SK-N-SH (cell line): ENCODE measurements at places on chromosomes 5 and 9. TPM values are rescaled to one million over a fixed set of nuclear protein-coding genes. Genes with fewer than 3 reads are reported as not detected.

Gene HTR4
- not detected in 2 replicates for polyA plus RNA-seq

Gene PDCD1LG2
- 11.1 and 19.4 TPM in 2 replicates for polyA plus RNA-seq

Gene SERF1A
- 4.2 and 4.3 TPM in 2 replicates for polyA plus RNA-seq

Gene CA9
- polyA plus RNA-seq, result 0.99 and 1.4 TPM in 2 replicates

Gene MYMK
- not detected in 2 replicates for polyA plus RNA-seq

Gene OLFM1
- polyA plus RNA-seq, result 13.3 and 15.9 TPM in 2 replicates

Gene APBA1
- polyA plus RNA-seq, result 2.8 and 3.1 TPM in 2 replicates

DNA sequence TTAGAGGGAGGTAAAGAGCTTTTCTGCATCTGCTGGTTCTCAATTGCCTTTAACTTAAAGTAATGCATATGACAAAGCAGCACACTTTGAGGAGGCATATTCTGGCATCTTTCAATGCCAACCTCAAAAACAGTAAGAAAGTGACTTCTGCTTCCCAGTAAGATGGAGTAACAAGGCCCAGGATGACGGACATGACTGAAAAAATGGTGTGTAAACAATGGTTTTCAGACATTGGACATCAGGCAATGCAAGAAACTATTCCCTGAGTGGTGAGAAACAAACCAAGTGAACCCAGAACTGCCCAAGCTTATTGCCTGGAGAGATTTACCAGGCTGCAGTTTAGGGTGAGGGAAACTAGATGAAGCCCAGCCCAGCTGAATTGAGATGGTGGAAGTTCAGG is 39.8 kb upstream of the TTC39B start:
- no peak for DNase-seq
- no peak overlapping the region for H3K27ac ChIP-seq
- H3K4me3 ChIP-seq, result no peak overlapping the region
- H3K27me3 ChIP-seq, result no peaks in the 10 kb centered on the region; the same call in 1 of the 2 replicates

DNA sequence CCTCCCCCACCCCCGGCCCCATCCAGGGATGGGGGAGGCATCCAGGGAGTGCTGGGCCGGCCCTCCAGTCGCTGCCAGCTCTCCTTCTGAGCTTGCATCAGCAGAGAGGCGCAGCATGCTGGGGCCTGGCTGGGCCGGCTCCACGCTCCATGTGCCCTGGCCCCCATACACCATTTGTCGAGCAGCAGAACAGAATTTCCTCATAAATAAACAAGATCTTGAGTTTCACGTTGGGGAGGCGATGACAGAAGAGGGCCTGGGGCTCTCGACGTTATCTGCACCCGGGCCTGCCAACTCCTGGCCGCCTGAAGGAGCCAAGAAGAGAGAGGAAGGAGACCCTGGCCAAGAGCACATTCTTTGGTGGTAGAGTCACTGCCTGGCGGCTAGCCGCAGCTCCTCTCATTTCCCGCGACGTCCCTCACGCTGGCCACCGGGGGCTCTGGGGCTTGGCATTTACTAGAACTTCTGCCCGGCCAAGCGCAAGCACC is 177.0 kb downstream of the FGF18 start:
- no peak overlapping the region for H3K27ac ChIP-seq
- no peaks in the 10 kb centered on the region; the same call in 1 of the 2 replicates for H3K27me3 ChIP-seq
- DNase-seq, result no peak
- no peaks in the 10 kb centered on the region for H3K36me3 ChIP-seq
- no peaks in the 10 kb centered on the region for H3K4me1 ChIP-seq

GRCh38 chr5:134142052-134142451 is 27.6 kb downstream of the TCF7 start:
- peaks cover 11% of the 10 kb centered on the region for H3K4me1 ChIP-seq
- H3K27me3 ChIP-seq, result no peaks in the 10 kb centered on the region
- no peak overlapping the region for H3K27ac ChIP-seq
- no peak overlapping the region for H3K4me3 ChIP-seq
- peaks cover 76% of the 10 kb centered on the region for H3K36me3 ChIP-seq
- no peak for DNase-seq

GRCh38 chr9:99433095-99433494 is 211.0 kb downstream of the SEC61B start:
- no peaks in the 10 kb centered on the region for H3K27me3 ChIP-seq
- H3K36me3 ChIP-seq, result no peaks in the 10 kb centered on the region
- H3K4me3 ChIP-seq, result no peak overlapping the region
- H3K27ac ChIP-seq, result peak overlapping the region; percentile 84
- H3K4me1 ChIP-seq, result peaks cover 10% of the 10 kb centered on the region

DNA sequence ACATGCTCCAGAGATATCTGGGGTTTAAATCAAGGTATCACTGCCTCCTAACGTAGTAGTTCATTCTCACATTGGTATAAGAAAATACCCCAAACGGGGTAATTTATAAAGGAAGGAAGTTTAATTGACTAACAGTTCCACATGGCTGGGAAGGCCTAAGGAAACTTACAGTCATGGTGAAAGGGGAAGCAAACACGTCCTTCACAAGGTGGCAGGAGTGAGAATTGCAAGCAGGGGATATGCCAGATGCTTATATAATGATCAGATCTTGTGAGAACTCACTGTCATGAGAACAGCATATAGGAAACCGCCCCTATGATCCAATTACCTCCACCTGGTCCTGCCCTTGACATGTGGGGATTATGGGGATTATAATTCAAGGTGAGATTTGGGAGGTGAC is 1280.2 kb upstream of the C9orf72 start:
- no peak overlapping the region for H3K27ac ChIP-seq
- no peak for DNase-seq
- no peak overlapping the region for H3K4me3 ChIP-seq
- no peaks in the 10 kb centered on the region for H3K27me3 ChIP-seq

DNA sequence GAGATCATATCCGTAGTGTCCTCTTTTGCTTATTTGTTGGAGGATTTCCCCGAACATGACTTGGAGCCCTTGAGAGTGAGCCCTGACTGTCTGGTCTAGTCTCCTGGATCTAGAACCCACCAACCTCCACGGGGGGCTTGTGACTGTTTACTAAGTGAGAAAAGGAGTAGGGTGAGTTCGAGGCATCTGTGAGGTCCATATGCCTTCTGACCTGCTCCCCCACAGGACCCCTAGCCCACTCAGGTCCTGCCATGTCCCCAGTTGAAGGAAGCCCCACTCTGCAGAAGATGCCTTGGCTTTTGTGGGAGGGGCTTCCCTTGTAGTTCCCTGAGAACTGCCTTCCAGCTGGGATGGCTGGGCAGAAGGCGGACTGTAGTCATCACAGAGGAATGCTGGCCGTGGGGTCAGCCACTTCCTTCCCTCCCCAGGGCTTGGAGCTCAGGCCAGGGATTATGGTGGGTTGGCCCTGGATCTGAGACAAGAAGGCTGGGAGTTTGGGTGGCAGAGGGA is 7.0 kb upstream of the IRF1 start:
- peak overlapping the region; percentile 96 for H3K27ac ChIP-seq
- H3K27me3 ChIP-seq, result no peaks in the 10 kb centered on the region
- peak overlapping the region; percentile 69 for H3K4me3 ChIP-seq
- H3K36me3 ChIP-seq, result no peaks in the 10 kb centered on the region
- DNase-seq, result peak; percentile 31

- no peak overlapping the region for H3K4me3 ChIP-seq
- peak overlapping the region; percentile 92 for H3K27ac ChIP-seq
- H3K27me3 ChIP-seq, result no peaks in the 10 kb centered on the region
Measured at GRCh38 chr5:157562111-157562581, 13.4 kb downstream of the ADAM19 start.

GRCh38 chr9:126295516-126295915 is 31.1 kb upstream of the MVB12B start:
- H3K27ac ChIP-seq, result no peak overlapping the region
- no peaks in the 10 kb centered on the region; the same call in 1 of the 2 replicates for H3K4me1 ChIP-seq
- H3K27me3 ChIP-seq, result 0 out of 2 replicates have a peak, but pooled peaks cover 4% of the 10 kb centered on the region
- no peaks in the 10 kb centered on the region for H3K36me3 ChIP-seq
- H3K4me3 ChIP-seq, result no peak overlapping the region
- DNase-seq, result no peak

GRCh38 chr5:863244-863805 is 12.5 kb upstream of the ZDHHC11 start:
- no peak overlapping the region for H3K4me3 ChIP-seq
- H3K4me1 ChIP-seq, result no peaks in the 10 kb centered on the region
- H3K27ac ChIP-seq, result no peak overlapping the region

DNA sequence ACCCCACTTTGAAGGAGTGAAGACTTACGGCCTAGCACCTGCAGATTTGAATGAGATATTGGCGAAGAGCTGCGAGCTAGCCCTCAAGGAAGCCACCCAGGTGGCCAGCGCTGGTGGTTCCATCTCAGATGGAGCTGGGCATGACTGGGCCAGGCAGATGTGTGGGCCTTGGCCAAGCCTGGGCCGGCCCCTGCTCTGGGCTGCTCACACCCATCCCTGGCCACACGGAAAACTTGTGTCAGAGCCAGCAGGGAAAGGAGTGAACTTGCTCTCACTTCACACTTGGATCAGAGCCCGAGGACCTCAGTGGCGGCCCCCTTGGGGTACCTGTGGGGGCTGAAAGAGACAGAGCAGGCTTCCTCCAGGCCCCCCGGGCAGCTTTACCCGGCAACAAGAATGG is 44.2 kb downstream of the ROPN1L start:
- DNase-seq, result no peak
- H3K4me3 ChIP-seq, result no peak overlapping the region
- H3K36me3 ChIP-seq, result no peaks in the 10 kb centered on the region
- H3K4me1 ChIP-seq, result no peaks in the 10 kb centered on the region

- no peak overlapping the region for H3K4me3 ChIP-seq
- peaks cover 8% of the 10 kb centered on the region; the same call in 1 of the 2 replicates for H3K4me1 ChIP-seq
- no peaks in the 10 kb centered on the region for H3K27me3 ChIP-seq
Measured at GRCh38 chr5:135883026-135883425, 12.6 kb downstream of the IL9 start.

DNA sequence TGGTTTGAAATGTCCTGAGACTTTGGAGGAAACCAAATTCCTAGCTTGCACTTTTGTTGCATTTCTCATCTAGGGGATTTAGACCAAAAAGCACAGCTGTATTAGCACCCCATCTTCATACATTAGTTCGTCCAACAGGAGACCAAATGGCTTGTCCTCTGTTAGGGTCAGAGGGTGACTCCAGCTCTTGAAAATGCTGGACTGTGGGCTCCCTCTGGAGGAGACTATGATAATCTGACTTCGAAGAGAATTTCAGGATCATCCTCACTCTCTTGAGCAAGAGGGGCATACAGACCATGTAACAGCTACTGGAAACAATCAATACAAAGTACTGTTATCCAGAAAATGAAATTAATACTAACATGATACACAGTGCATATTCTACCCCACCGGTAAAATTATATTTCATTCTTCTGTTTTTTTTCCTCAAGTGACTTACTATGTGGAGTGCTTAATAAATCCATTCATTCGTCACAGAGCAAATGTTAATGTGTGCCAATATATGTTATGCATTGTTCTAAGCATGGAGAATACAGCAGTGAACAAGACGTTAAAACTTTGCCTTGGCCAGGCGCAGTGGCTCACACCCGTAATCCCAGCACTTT is 63.7 kb upstream of the PPP2CA start:
- H3K27ac ChIP-seq, result no peak overlapping the region
- H3K36me3 ChIP-seq, result no peaks in the 10 kb centered on the region
- H3K4me3 ChIP-seq, result no peak overlapping the region

- H3K27ac ChIP-seq, result no peak overlapping the region
- H3K4me1 ChIP-seq, result no peaks in the 10 kb centered on the region
- no peak overlapping the region for H3K4me3 ChIP-seq
- H3K36me3 ChIP-seq, result no peaks in the 10 kb centered on the region
- H3K27me3 ChIP-seq, result no peaks in the 10 kb centered on the region
- DNase-seq, result no peak
Measured at GRCh38 chr9:84368601-84369000, 28.0 kb upstream of the SLC28A3 start.

DNA sequence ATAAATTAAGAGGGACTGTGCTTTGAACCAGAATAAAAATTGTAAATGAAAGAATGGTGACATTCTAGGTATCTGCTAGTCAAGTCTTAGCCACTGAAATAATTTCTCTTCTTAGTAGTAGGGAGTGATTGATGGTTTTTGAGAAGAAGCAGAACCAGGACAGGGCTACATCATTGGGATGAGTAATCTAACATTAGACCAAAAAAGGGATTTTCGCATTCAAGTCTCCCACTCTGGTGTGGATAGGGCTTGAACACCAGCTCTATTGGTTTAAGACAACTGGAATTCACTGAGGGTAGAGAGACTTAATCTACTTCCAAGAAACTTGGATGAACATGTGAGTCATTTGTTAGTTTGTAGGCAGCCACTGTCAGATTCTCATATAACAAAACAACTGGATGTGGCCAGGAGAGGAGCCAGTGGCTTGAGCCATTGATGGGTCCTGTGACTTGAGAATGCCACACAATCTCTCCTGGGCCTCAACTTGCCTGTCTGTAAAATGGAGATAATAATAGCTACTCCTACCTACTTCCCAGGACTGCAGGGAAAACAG is 16.6 kb downstream of the FAT2 start:
- H3K27ac ChIP-seq, result no peak overlapping the region
- H3K4me3 ChIP-seq, result no peak overlapping the region
- no peaks in the 10 kb centered on the region for H3K36me3 ChIP-seq
- H3K27me3 ChIP-seq, result peaks cover 7% of the 10 kb centered on the region; the same call in 1 of the 2 replicates
- H3K4me1 ChIP-seq, result peaks cover 4% of the 10 kb centered on the region; the same call in 1 of the 2 replicates

DNA sequence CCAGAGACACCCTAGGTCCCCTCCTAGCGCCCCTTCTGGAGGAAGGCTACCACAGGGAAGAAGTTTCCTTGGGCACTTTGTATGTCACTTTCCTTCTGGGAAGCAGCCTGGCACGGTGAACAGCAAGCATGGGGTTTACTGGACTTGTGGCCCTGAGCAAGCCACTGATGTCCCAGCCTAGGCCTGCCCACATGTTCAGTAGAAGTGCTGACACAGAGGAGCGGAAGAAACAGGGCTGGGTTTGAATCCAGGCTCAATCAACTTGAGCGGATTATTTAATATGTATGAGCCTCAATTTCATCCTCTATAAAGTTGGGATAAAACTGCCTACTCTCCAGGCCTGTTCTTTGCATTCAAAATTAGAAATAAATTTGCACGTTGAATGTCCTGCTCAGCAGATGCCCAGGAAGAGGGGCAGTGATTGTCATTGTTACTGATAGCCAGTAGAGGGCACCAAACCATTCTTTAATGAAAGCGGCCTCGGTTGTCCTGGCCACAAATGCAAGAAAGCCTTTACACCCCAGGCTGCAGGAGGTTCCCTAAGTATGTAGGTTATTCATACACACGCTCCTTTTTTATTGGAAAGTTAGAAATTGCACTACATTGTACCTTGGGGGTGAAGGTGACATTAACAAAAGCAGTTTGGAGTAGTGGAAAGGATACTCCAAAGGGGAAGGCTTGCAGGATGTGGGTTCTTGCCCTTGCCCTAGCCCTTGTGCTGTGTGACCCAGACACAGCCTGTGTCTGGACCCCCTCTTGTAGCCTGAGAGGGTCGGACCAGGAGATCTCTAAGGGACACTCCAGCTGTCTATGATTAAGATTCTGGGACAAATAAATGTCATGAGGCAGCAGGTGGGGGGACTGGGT is 13.4 kb upstream of the XPA start:
- no peak overlapping the region for H3K27ac ChIP-seq
- no peak overlapping the region; the same call in 1 of the 2 replicates for H3K4me3 ChIP-seq
- no peaks in the 10 kb centered on the region for H3K36me3 ChIP-seq
- peak; percentile 79 for DNase-seq
- no peaks in the 10 kb centered on the region for H3K27me3 ChIP-seq

DNA sequence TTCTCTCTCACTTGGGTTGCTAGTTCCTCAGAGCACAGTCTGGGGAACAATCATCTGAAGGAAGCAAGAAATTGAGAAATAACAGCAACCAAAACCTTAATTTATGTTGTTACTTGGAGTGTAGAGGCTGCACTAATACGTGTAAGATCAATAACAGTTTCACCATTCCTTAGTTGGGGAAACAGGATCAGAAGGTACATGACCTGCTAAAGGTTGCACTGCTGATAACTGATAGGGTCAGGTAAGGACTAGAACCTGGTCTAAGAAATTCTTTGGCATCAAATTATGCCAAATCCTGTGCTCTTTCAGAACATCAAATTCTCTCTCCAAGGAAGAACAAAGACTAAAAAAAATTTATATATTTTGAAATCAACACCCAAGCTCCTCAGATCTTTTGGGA is 278.6 kb upstream of the C9orf72 start:
- H3K27ac ChIP-seq, result no peak overlapping the region
- H3K4me1 ChIP-seq, result no peaks in the 10 kb centered on the region
- H3K36me3 ChIP-seq, result no peaks in the 10 kb centered on the region
- no peak overlapping the region for H3K4me3 ChIP-seq
